ENCODE measurements at places on chromosomes 6 and 20.

- DNase-seq, result no peak
These were observed 21.3 kb upstream of the TULP1 start for GRCh38 chr6:35533981-35534380.

GRCh38 chr6:157611406-157611805 lies 211.6 kb upstream of the SNX9 start:
- no peak for DNase-seq

DNA sequence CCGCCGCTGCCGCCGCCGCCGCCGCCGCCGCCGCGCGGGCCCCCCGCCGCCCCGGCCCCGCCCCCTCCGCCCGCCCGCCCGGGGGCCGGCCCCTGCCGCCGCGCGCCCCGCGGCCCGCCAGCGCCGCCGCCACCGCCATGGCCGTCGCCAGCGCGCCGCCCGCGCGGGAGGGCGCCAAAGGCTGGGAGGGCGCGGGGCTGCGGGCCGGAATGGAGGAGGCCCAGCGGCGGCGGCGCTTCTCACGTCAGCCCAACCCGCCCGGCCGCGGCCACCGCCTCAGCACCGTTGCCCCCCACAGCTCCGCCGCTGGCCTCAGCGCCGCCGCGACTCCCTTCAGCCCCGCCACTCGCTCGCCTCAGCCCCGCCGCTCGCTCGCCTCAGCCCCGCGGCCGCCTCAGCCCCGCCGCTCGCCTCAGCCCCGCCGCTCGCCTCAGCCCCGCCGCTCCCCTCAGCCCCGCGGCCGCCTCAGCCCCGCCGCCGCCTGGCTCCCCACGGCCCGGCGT lies 258 bp downstream of the PHF10 start:
- DNase-seq, result no peak

GRCh38 chr6:109515781-109516409 lies 32.9 kb upstream of the ZBTB24 start:
- DNase-seq, result no peak
